Glomerular endothelial cell (primary cell): ENCODE measurements at places on chromosomes 16 and 17. TPM values are rescaled to one million over a fixed set of nuclear protein-coding genes. Genes with fewer than 3 reads are reported as not detected.

The FOXC2 gene
- total RNA-seq, result 7.1 and 21.7 TPM in 2 replicates

The PIPOX gene
- 1.5 TPM in 1 of 2 replicates, not detected in the other for total RNA-seq

The MC1R gene
- 2.7 and 2.8 TPM in 2 replicates for total RNA-seq

The RDM1 gene
- total RNA-seq, result 0.47 TPM in 1 of 2 replicates, not detected in the other

- DNase-seq, result peak; percentile 25
Measured at GRCh38 chr17:81254955-81255717, 16.0 kb downstream of the NDUFAF8 start.

GRCh38 chr17:75087182-75087557 is 584 bp upstream of the SLC16A5 start:
- no peak for DNase-seq

GRCh38 chr16:58086381-58087208 is 42.6 kb downstream of the CFAP20 start:
- DNase-seq, result no peak

- DNase-seq, result no peak
Measured at GRCh38 chr16:16982614-16983013, 488.1 kb downstream of the XYLT1 start.

- DNase-seq, result no peak
Measured at GRCh38 chr16:79651363-79651762, 50.8 kb upstream of the MAF start.

DNA sequence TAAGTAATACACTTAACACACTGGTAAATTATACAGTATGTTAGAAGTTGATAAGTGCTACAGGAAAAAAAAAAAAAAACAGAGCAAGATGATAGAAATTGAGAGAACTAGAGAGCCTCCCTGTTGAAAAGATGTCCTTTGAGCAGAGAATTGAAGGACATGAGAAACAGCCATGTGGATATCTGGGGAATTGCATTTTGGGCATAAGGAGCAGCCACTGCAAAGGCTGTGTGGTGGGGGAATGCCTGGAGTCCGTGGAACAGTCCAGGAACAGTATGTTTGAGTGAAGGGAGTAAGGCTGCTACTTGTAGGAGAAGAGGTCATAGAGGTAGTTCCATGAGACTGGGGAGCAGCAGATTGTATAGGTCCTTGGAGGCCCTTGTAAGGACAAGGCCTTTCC is 178.4 kb downstream of the FTO start:
- no peak for DNase-seq

- no peak for DNase-seq
Measured at GRCh38 chr17:72419866-72420774, 299.3 kb downstream of the SOX9 start.

- peak; percentile 91 for DNase-seq
Measured at GRCh38 chr17:38853292-38854219, at the start of gene RPL23. TSS of gene RPL23 (minus strand) at chr17:38853721. CDS start at chr17:38853710, 11 bp downstream.

DNA sequence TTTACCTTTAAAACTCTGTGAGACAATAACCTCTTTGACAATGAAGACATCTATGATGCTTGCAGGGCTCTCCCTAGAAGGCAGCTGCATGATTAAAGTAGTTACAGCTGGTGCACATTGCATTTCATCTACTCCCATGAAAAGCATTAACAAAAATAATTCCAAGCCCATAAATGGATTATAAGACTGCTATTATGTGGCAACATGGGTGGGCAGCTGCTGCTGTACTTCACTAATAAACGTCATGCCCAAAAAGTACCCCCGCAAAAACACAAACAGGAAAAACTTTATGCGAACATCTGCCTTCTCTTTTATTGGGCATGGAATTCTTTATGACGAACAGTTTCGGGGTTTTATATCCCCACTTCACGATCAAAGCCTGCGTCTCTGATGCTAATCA is 224.9 kb downstream of the CA10 start:
- no peak for DNase-seq

DNA sequence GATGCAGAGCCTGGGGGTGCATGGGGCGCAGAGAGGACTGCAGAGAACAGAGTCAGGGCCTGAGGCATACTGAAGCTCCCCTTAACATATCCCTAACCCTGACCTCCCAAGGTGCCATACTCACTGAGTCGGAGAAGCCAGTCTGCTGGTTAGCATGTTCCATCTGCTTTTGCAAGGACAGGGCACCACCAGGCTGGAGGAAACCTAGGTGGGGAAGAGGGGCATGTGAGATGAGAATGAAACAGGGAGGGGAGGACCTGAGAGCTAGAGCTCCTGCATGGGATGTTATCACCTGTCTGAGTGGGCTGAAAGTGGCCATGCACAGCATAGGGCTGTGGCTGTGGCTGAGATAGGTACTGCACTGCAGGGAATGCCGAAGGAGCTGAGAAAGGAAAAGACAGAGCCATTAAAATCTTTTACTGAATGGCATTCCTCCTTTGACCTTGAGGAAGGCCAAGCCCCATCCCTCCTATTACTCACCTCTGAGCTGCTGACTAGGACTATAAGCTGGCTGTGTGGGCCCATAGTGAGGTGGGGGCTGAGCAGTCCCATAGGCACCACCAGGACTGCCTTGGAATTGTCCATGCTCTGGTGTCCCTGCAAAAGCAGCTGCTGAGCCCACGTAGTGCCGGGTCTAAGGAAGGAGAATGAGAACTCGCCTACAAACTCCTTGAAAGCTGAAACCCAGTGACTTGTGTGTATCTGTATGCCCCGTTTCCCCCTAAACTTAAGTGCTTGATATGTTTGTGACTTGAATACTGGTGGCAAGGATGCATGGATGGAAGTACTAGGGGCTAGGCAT is 1.9 kb downstream of the GPS2 start:
- no peak for DNase-seq

GRCh38 chr16:69823831-69824563 is 61.9 kb downstream of the WWP2 start:
- DNase-seq, result no peak

- DNase-seq, result no peak
Measured at GRCh38 chr17:78532311-78532710, 44.9 kb downstream of the DNAH17 start.

DNA sequence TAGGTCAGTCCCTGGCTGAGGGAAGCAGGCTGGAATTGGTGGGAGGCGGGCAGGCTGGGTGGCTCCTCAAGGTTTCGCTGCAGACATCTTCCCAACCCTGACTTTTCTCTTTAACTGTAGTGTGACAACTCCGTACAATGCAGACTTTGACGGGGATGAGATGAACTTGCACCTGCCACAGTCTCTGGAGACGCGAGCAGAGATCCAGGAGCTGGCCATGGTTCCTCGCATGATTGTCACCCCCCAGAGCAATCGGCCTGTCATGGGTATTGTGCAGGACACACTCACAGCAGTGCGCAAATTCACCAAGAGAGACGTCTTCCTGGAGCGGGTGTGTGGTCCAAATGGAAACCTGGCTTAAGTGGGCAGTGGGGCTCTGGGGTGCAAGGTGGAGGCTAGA is 15.0 kb downstream of the POLR2A start:
- DNase-seq, result no peak

DNA sequence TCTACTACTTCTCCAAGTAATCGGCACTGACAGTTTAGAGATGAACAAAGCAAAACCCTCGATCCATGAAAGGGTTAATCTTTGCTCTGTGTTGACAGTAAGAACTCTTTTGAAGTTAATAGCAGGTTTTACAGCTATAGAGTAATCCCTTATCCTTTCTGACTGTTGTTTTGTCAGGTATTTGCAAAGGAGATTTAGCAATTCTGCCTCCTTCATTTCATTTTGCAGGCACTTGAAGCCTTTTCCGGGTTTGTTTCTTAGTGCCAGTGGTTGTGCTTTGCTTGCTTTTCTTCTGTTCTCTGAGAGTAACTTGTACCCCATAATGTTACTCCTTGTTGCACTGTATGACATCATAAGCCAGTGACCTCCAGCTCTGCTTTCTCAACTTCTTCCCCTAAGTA is 64.5 kb downstream of the TANGO6 start:
- DNase-seq, result no peak

DNA sequence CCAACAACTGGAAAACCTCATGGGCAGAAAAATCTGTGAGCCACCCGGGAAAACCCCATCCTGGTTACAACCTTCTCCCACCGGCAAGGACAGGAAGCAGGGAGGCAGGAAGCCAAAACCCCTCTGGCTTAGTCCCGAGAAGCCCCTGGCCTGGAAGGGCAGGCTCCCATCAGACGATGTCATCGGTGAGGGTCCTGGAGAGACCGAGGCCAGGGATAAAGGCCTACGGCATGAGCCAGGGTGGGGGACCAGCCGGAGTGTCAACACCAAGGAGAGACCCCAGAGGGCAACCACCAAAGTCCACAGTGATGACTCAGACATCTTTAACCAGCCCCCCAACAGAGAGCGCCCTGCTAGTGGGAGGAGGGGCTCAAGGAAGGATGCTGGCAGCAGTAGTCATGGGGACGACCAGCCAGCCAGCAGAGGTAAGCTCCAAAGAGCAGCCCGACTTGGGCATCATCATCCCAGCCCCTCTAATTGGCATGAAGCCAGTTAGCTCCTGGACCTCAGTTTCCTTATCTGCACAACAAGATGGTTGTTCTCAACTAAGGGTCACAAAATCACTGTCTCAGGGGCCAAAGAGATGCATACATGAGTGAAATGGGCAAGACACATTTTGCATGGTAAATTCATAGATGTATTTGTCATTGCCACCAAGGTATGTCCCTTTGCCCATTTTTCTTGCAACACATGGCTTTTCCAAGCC is 190.7 kb downstream of the KATNIP start:
- DNase-seq, result no peak

DNA sequence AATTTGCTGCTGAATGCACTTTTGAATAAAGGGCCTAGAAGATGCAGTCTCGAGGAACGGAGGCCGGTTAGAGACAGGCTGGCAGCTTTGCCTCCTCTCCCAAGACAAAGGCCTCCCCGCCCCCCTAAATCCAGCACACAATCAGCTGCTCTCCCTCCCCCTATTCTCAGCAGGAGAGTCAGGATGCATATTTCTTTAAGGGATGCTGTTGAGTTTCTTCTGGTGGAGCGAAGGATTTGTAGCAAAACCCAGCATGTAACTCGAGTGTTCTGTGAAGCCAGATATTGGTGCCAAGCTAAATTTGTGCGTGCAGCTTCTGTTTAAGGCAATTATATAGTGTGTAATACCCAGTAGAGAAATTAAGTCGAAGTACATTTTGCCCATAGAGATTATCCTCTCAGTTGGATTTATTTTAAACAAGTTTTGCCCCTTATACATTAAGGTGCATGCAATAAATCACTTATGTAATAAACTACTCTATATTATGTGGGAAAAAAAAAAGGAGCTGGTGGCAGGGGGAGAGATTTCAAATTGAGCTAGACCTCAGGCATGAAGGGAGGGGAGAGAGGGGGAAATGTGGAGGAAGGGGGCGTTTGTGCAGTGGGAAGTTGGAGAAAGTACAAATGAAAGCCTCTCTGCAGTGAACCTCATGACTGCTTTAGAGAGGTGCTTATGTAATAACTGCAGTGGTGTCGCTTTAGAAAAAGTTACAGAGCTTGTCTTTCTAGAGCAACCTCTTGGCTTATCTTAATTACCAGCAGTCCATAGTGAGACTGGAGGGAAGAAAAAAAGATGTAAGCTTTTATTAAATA is 599.2 kb downstream of the MAF start:
- DNase-seq, result no peak

DNA sequence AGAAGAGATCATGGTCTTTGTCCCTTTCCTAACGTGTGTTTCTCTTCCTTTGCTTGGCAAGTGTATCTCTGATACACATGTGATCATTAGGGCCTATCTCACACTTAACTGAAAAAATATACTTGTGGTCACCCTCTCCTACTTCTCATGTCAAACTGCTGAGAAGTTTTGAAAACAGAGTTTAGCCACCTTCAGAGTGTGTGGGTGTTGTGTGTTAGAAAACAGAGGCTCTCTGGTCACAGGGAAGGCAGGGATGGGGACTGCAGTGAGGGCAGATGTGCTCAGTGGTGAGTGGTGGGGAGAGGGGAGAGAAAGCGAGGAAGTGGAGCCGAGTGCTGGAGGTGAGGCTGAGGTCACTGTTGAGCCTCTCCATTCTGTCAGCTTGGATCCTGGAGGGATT is 29.4 kb downstream of the GRB7 start:
- DNase-seq, result no peak

DNA sequence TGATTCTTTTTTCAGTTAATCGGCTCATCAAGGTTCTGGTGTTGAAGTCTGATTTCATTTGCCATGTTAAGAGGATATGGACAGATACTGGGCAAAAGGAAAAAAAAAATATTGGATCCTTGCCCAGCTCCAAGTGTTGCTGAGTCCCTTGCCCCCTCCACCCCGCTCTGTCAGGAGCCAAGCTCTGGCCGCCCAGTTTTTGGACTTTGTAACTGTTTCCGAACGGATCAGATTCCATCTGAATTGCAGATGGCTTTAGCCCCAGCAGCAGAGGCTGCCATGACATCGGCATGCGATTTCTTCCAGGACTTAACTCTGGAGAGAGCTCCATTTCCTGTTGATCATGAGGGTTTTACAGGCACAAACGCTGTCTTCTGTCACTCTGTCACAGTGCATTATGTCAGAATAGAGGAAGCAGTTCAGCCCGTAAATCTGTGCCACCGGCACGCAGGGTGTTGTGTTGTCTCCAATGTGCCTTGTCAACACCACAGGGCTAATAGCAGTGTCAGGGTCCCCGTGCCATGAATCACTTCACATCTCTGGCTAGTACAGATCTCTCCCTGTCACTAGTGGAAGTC is 615.6 kb downstream of the MAF start:
- no peak for DNase-seq

DNA sequence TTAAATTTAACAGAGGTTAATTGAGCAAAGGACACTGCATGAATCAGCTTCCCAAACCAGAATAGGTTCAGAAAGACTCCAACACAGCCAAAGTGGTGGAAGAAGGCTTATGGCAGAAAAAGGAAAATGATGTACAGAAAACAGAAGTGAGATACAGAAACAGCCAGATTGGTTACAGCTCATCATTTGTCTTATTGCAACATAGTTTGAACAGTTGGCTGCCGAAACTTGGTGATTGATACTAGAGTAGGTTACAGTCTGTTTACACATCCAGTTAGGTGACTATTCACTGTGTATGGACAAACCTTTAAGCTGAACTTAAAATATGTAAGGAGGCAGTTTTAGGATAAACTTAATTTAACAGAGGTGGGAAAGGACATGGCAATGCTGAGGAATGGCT is 18.3 kb downstream of the TMEM100 start:
- no peak for DNase-seq

- no peak for DNase-seq
Measured at GRCh38 chr17:13287226-13287625, 269.4 kb upstream of the ELAC2 start.

DNA sequence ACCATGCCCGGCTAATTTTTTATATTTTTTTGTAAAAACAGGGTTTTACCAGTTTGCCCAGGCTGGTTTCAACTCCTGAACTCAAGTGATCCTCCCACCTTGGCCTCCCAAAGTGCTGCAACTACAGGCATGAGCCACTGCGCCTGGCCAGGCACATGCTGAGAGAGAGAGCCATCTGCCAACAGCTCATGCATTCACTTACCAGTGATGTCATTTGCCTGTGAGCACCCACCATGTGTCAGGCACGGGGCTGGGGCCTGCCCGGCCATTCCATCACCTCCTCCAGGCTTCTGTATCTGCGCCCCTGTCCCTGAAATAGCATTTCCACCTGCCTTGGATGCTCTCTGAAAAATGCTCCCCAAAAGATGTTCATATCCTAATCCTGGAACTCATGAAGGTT is 43.6 kb upstream of the PEMT start:
- no peak for DNase-seq
